ENCODE measurements at places on chromosomes 4 and X.

- peak; percentile 70 for DNase-seq
These were observed 87.8 kb downstream of the SH3KBP1 start for GRCh38 chrX:19799319-19800182.

DNA sequence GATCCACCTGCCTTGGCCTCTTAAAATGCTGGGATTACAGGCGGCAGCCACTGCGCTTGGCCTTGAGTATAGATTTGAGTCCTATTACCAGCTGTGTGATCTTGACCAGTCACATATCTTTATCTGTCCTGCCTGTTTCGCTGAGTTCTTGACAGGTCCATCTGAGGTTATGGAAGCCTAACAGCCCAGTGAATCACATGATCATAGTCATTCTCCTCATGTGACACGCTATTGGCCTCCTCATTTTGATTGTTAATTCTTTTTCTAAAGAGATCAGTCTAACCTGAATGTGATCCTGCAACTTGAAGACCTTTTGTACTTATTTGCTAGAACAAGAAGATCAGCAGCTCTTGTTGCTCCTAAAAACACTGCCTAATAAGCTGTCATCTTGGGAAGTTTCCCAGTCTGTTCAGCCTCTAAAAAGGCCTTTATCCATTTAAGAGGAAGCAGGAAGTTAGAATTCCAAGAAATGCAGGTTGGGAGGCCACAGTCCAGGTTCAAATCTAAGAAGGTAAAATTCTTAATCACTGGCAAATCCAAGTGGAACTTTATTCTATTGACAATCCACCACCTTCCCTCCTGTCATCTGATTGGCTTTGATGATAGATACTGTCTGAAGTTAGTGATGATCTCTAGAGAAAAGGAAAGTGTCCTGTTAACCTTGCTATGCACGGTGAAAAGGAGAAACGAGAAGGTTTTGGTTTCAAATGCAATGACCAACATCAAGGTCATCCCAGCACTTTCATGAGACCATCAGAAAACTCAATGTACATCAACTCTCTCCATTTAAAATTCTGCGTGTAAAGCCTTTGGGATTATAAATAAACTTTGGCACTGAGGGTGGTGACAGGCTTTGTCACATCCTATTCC is 86.9 kb downstream of the CHRNA9 start:
- DNase-seq, result peak; percentile 58

DNA sequence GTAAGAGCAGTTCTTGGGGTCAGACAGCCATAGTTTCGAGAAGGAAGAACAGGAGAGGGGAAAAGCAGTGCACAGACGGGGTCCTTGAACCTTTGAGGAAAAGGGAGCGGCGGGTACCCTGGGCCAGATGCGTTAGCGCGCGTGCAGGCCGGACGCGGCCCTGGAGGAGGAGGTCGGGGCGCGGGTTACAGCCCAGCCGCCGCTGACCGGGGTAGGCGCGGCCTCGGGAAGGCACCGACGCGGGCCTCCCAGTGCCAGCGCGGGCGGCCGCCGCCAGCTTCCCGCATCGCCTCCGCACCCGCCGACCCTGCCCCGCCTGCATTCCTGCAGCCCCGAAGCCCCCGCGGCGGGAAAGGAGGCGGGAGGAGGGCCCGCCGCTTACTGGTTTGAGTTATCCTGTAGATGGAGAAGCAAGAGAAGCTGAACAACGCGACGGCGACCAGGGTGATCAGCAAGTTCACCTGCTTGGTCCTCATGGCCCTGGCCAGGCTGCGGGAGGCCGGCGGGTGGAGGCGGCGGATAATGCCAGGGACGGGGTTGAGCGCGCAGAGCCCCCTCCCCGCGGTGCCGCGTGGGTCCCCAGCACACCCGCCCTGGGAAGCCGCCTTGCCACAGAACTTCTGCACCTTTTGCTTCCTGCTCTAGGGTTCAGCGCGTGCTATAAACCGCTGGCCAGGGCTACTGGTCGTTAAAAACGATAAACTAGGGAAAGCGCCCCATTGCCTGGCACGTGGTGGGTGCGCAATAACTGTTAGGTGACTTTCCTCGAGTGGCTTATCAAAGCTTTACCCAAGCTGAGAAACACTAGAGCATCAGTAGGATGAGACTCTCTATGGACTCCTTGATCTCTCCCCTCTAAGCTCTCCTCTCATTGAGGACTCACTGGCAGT is at the start of gene MGAT4D:
Gene MGAT4D, minus strand, starts transcription at position 547 of the 890 bp plus-strand sequence. Its CDS starts 71 bp downstream, at position 476.
- DNase-seq, result no peak

DNA sequence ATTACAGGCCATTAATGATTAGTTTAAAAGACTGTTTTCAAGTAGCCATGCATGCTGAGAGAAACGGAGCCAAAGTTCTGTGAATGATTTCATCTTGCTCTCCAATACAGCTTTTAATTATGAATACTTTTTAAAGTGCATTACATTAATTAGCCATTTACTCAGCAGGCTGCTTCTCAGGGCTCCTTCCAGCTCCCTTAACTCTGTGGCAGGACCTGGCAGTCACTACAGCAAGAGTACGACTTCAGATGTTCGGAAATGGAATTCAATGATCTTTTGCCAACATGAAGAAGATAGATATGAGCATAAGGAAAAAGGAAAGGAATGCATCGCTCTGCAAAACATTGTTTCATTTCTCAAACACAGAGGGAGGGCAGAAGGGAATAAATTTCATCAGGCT is 987.2 kb downstream of the PDHA2 start:
- DNase-seq, result no peak

DNA sequence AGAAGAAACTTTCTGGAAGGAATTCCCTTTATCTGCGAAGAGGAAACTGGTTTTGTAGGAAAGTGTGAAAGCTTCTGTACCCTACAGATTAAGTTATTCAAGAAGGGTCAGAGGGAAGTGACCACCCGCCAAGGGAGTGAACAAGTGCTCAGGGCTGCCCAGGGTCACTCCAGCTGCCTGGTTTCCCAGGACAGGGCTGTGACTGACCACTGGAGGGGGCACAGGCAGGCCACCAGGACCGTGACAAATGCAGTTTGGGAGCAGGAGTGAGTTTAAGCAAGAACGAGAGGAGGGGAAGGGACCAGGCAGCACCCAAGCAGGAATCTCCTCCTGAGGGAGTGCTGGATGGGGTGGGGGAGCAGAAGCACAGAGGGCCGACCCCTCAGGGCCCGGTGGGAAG is 34.2 kb downstream of the ZFYVE28 start:
- DNase-seq, result no peak
